ENCODE measurements at places on chromosomes 11 and 22.
A peak's percentile ranks its signal among the peaks of the same experiment; 100 is the strongest.

DNA sequence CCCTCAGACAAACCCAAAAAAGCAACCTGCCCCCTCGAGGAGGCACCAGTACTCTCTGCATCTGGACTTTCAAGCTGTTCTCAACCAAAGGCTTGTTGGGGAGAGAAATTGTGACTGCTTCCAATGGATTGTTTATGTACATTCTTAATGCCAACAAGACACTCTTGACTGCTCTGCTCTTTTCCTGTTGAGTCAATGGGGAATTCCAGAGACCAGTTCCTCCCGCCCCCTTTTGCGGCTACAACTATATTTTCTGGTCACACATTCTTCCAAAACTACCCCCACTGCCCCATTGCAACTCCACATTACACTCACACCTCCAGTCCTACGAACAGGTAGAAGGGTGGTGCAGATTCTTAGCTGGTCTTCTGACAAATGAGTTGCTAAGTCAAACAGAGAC is 187.0 kb downstream of the DSCAML1 start:
- DNase-seq, result peak; percentile 40

GRCh38 chr11:76601272-76601671 is 69.3 kb downstream of the LRRC32 start:
- peak; percentile 16 for DNase-seq

DNA sequence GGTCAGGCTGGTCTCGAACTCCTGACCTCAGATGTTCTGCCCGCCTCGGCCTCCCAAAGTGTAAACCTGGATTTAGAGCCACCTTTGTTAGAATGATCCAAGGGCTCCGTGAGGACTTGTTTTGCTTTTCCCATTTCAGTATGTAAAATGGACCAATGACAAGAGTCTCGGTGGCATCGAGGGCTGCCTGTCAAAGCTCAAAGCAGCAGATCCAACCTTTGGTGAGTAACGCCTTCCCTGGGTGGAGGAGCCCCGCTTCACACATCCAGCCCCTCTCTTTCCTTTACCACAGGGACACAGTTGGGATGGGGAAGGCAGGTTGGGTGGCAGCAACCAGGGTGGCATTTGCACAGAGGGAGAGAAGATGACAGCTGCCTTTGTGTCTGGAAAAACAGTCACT is 4.4 kb downstream of the TTC38 start:
- no peak for DNase-seq

- no peak for DNase-seq
Measured at GRCh38 chr22:40423310-40423688, 52.9 kb downstream of the SGSM3 start.

- DNase-seq, result no peak
Measured at GRCh38 chr11:9020916-9021315, 17.1 kb upstream of the NRIP3 start.

GRCh38 chr11:42974510-42975179 is 337.2 kb upstream of the API5 start:
- no peak for DNase-seq

- DNase-seq, result no peak
Measured at GRCh38 chr11:57978686-57979531, 44.8 kb upstream of the OR9Q1 start.

DNA sequence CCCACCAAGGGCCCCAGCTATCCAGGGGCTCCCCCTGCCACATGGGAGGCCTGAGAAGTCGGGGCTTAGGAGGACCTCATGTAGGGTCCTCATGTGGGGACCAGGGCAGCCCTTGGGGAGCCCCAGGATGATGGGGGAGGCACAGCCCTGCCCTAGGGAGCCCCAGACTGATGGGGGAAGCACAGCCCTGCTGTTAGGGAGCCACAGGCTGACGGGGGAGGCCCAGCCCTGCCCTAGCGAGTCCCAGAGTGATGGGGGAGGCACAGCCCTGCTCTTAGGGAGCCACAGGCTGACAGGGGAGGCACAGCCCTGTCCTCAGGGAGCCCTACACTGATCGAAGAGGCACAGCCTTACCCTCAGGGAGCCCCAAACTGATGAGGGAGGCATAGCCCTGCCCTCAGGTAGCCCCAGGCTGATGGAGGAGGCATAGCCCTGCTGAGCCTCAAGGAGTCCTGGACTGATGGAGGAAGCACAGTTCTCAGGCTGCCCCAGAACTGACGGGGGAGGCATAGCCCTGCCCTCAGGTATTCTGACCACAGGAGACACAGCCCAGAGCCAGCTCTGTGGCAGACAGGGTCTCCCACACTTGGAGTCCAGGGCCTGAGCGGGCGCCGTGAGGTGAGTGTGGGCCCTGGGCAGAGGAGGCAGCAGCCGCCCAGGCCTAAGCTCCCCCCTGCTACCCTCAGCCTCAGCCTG is 10.8 kb downstream of the PRR33 start:
- DNase-seq, result no peak

- DNase-seq, result peak; percentile 95
Measured at GRCh38 chr22:23786752-23787599, at the start of gene SMARCB1. Gene SMARCB1, plus strand, starts transcription at chr22:23786966. Its CDS starts 204 bp downstream, at chr22:23787170.

DNA sequence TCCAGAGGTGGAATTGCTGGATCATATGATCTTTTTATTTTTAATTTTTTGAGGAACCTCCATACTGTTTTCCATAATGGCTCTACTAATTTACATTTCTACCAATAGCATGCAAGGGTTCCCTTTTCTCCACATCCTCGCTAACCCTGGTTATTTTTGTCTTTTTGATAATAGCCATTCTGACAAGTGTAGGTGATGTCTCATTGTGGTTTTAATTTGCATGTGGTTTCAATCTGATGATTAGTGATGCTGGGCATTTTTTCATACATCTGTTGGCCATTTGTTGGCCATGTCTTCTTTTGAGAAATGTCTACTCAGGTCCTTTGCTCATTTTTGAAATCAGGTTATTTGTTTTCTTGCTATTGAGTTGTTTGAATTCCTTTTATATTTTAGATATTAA is 15.4 kb upstream of the OR4D5 start:
- DNase-seq, result no peak

GRCh38 chr22:30648825-30649224 is 13.2 kb downstream of the SLC35E4 start:
- no peak for DNase-seq

GRCh38 chr22:37043828-37044538 is 7.6 kb upstream of the KCTD17 start:
- DNase-seq, result peak; percentile 76

GRCh38 chr11:87173185-87174039 is 135.7 kb downstream of the TMEM135 start:
- DNase-seq, result no peak

DNA sequence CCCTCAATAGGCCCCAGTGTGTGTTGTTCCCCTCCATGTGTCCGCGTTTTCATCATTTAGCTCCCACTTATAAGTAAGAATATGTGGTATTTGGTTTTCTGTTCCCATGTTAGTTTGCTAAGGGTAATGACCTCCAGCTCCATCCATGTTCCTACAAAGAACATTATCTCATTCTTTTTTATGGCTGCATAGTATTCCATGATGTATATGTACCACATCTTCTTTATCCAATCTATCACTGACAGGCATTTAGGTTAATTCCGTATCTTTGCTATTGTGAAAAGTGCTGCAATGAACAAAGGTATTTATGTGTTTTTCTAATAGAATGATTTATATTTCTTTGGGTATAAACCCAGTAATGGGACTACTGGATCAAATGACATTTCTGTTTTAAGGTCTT is 42.1 kb downstream of the SLC36A4 start:
- no peak for DNase-seq

DNA sequence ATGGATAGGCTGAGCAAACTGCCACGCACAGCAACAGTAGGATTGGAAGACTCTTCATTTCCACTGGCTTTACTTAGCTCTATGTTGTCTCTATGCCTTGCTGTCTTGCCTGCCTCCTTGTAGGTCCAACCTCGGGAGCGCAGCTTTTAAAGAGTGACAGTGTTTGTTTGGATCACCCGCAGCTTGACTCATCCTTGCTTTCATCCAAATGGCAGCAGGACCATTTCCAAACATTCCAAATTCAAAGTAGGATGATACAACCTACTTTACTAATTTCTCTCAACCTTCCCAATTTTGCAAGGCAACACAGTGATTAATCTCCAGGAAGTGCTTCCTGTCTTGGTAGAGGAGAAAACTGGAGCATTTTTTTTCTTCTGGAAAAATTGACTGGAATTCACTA is at the start of gene MMP3:
MMP3 (minus strand) TSS at position 121 of the 400 bp plus-strand sequence; CDS start at position 58, 63 bp downstream.
- DNase-seq, result no peak

DNA sequence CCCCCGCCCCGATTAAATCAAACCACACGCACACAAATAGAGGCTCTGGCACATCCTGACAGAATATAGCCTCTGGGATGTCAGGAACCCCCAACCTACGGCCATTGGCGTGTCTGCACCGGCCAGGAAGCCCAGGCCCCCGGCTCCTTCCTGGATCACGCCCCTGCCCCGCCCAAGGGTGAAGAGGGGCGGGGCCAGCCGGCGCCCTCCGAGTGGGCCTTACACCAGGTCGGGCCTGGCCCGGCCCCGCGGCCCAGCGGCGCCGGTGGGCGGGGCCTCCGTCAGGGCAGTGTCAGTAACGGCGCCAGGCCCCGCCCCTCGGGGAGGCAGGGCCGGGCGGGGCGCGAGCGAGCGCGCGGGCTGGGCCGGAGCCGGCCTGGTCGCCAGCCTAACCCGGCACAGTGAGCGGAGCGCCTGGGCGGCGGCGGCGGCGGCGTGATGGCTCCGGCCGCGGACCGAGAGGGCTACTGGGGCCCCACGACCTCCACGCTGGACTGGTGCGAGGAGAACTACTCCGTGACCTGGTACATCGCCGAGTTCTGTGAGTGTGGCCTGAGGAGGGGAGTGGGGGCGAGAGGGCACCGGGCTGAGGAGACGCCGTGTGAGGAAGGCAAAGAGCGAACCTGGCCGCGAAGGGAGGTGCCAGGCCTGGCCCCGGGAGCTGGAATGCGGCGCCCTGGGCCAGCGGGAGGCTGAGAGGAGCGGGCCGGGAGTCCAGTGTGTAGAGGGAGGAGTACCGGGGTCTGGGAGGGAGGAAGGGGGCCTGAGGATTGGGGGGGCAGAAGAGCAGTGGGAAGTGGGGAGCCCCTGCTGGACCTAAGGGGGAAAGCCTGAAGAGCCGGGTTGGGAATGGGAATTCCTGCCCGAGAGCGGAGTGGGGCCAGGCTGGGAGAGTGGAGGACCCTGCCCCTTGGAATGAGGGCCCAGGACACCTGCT is at the start of gene ACER3:
ACER3 (plus strand) TSS at position 380 of the 937 bp plus-strand sequence; CDS start at position 439, 59 bp downstream.
- peak; percentile 92 for DNase-seq

DNA sequence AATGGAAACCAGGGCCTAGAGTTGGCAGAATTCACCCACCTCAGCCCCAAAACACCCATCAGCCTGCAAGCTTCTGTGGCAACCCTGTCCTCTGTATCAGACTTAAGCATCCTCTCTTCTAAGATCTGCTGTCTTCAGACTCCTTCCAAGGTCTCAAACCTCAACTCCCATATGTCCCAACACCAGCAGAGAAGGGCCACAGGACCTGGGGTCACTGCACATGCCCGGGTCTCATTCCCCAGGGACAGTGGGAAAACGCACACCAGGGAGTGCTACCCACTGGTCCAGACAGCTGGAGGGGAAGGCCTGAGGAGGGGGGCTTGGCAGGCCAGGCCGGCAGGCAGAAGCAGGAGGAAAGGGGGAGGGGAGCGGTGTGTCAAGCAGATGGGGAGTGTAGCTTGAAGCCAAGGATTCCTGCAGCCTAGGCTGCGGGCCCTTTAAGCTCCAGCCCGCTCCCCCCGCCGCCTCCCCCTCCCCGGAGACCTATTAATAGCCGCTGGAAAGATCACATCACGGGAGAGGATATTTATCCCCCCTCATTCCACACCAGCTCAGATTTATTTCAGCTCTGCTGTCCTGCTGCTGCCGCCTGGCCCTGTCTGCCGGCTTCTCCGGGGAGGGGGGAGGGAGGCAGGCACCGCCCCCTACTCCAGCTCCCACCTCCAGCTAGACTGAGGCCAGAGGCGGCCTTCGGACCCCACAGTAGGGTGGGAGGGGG is 16.7 kb downstream of the BCL9L start:
- no peak for DNase-seq

- DNase-seq, result peak; percentile 93
Measured at GRCh38 chr22:38793721-38794466, at the start of gene DNAL4. Gene DNAL4, minus strand, starts transcription at chr22:38794143. Its CDS starts 11,412 bp downstream, at chr22:38782731.

DNA sequence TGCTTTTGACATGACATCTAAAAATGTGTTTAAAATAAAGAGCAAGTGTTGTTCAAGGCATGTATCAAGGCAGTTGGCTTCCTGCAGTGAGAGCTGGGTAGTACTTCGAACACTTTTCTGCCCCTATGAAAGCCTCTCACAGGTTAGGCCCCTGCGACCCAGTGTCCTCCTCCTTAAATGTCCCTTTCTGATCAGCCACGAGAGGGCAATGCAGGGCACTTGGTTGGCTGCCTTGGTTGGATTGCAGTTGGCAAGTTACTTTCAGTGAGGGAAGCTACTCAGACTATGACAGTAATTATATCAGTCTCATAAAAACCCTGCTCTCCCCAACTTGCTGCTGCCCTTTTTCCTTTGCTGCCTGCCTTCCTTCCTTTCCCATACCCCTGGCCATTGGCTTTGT is 743.8 kb downstream of the NTM start:
- no peak for DNase-seq

GRCh38 chr11:62553080-62553838 is 6.7 kb upstream of the AHNAK start:
- peak; percentile 62 for DNase-seq

- DNase-seq, result peak; percentile 42
Measured at GRCh38 chr22:31160328-31160978, 471 bp downstream of the RNF185 start.

- no peak for DNase-seq
Measured at GRCh38 chr11:102994105-102994504, 38.6 kb upstream of the MMP13 start.

- no peak for DNase-seq
Measured at GRCh38 chr11:103987629-103988594, 48.5 kb upstream of the DDI1 start.

DNA sequence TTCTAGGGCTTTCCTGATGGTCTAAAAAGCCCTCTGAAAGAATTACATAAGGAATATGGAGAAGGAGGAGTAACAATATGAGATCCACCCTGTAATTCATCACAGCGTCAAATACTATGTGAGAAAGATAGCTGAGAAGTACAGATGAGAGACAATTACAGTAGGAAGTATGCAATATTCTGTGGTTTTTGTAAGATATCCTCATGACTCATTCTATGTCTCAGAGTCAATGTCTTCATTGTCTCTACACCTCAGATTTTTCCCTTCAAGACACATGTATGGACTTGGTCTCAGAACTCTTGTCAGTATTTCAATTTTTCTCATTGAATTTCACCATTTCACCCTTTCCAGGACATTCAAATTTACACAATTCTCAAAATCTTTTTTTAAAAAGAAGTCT is 343.3 kb upstream of the CTSC start:
- DNase-seq, result no peak

- DNase-seq, result no peak
Measured at GRCh38 chr11:77508019-77508418, 34.1 kb upstream of the PAK1 start.

DNA sequence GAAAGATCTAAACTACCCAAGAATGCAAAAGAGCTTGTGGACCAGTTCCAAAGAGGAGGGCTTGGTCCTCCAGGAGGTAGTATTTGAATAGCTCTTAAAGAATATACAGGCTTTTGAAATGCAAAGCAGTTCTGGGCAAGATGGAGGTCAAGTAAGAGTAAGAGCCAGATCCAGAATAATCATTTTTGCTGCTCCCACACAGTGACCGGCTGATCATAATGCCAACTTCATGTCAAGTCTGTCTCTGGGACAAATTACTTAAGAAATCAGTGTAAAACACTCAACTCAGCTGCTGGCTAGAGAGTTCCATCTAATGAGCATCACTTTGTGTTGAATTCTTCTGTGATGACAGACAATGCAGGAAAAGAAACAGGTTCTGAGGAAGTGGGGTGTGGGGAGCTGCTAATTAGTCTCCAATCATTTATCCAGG is 250.9 kb upstream of the NARS2 start:
- DNase-seq, result no peak
